ENCODE measurements at places on chromosomes 1 and 21. TPM values are rescaled to one million over a fixed set of nuclear protein-coding genes. Genes with fewer than 3 reads are reported as not detected.

Gene KRTAP12-2
- not detected for total RNA-seq

Gene LINGO4
- total RNA-seq, result not detected

Gene DCDC2B
- not detected for total RNA-seq

Gene AMY1B
- total RNA-seq, result not detected

Gene ZMYND12
- 0.56 TPM for total RNA-seq

Gene DIP2A
- total RNA-seq, result 25.5 TPM

Gene FAM3B
- total RNA-seq, result 23.3 TPM

Gene COL8A2
- total RNA-seq, result 2.7 TPM

Gene SYPL2
- total RNA-seq, result not detected

Gene TSACC
- 0.80 TPM for total RNA-seq

Gene SEC16B
- 1.4 TPM for total RNA-seq

Gene ATAD3C
- 2.1 TPM for total RNA-seq

Gene C1orf226
- 4.8 TPM for total RNA-seq

GRCh38 chr1:183051546-183051945 lies 28.3 kb downstream of the LAMC1 start:
- ATAC-seq, result no peak

GRCh38 chr1:25629836-25630235 lies 13.2 kb downstream of the MAN1C1 start:
- ATAC-seq, result no peak

DNA sequence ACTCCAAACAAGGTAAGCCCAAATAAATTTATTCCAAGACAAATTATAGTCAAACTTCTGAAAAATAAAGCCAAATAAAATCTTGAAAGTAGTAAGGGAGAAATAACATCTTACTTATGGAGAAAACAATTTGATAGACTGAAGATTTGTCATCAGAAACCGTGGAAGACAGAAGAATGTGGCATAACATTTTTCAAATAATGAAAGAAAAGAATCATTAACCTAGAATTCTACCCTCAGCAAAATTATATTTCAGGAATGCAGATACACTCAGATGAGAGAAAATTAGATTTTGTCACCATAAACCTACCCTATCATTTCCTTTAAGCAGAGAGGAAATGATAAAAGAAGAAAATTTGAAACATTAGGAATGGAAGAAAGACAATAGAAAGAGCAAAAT lies 27.3 kb upstream of the PADI1 start:
- ATAC-seq, result no peak

GRCh38 chr1:9990944-9991343 lies 6.1 kb upstream of the RBP7 start:
- no peak for ATAC-seq

GRCh38 chr1:87450615-87451209 lies 122.0 kb downstream of the LMO4 start:
- ATAC-seq, result peak; percentile 60

- peak; percentile 87 for ATAC-seq
These were observed 61.0 kb downstream of the WDR4 start for GRCh38 chr21:42818328-42818749.

GRCh38 chr1:61098906-61099437 lies 16.6 kb downstream of the NFIA start:
- ATAC-seq, result no peak

GRCh38 chr21:42290505-42290904 lies 24.7 kb downstream of the TFF3 start:
- no peak for ATAC-seq

DNA sequence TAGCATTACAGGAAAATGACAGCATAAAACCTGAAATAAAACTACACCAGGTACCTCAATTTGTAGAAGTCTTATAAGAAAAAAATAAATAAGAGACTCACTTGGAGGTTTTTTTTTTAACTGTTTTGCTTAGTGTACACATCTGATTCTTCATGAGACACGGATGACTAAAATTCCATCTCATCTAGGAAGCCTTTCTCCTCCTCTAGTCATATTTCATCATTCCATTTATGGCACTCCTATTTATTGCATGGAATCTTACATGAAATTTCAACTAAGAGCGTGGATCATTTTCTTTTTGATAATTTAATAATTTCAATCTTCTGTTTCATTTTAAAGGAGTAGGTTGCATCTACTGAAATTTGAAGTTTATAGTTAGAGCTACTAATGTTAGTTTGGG lies 1.6 kb upstream of the PTGS2 start:
- ATAC-seq, result no peak

- ATAC-seq, result no peak
These were observed 424.3 kb downstream of the KCNT2 start for GRCh38 chr1:196183941-196184340.

- no peak for ATAC-seq
These were observed 48.3 kb downstream of the ZBTB18 start for GRCh38 chr1:244099258-244099930.

Data from esophagus mucosa (tissue), 1 donor.